ENCODE measurements at places on chromosomes 12 and 14.

DNA sequence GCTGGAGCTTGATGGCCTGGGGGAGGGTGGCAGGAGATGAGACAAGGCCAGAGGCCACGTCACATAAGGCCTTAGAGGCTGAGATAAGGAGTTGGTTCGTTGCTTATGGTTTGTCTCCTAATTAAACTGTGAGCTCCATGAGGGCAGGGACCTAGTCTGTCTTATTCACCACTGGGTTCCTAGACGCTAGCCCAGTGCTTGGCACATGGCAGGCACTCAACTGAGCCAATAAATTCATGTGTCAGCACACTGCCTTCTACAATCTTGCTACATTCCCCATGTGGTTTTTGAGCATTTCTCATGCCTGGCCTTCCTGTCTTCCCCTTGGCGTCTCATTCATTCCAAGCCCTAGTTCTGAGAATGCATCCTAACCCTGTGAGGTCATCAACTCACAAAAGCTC, 92.5 kb upstream of the MED13L start:
- no peak for ATAC-seq

- no peak for ATAC-seq
These were observed 219.8 kb downstream of the SLC41A2 start for GRCh38 chr12:104738331-104738730.

DNA sequence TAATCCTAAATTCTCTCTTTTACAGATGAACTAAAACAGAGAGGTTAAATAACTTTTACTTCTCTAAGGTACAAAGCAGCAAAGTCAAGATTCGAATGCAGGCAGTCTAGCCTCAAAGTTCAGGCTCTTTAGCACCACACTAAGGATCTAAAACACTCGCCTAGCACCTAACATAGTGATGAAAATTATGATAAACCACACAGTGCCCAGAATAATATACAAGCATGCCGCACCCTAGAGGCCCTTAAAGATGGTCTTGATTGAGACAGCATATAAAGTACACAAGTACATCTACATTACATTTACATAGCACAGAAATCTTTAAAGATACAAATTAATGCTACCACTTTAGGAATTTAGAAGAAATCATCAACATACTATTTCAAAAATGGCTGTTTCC, 207.0 kb downstream of the MED13L start:
- ATAC-seq: no peak

- ATAC-seq: no peak
These were observed 10.1 kb downstream of the RAP1B start for GRCh38 chr12:68620519-68621471.
